ENCODE measurements at places on chromosomes 7 and 10.

DNA sequence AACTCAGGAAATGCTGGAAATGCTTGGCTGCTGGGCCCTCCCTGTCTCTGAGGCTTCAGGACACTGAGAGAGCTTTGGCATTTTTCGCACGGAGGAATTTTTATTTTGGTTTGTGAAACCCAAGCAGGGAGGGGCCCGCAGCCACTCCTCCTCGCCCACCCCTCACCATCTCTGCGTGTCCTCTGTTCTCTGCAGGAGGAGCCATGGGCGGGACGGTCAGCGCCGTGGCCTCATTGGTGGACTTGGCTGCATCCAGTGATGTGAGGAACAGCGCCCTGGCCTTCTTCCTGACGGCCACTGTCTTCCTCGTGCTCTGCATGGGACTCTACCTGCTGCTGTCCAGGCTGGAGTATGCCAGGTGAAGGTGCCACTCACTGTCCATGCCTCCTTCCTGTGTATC is 36.8 kb downstream of the SLC29A3 start:
- DNase-seq = no peak

DNA sequence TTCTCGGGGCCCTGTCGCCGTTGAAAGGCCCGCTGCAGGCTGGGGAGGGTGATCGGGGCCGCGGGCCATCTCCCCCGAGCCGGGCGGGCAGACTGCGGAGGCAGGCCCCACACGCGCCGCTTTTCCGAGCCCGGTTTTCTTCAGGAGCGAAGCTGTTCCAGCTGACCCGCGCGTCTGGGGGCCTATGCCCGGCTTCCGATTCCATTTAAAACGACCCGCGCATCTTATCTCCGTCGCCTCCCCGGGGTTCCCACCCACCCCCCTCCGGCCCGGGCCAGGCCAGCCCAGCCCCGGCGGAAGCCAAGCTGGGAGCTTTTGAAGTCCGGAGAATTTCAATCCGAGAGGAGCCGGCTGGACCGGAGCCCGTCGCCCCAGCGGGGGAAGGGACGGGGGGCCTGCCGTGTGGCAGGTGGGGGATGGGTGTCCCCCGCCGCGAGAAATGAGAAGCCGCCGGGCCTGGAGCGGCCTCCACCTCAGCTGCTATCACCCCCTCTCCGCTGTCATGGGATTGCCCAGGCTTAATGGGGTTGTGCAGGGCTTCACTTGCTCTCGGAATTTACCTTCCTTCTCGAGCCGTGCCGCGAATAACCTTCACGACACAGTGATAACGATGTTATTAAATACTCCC is 3.1 kb upstream of the EVX1 start:
- DNase-seq = no peak

- DNase-seq = no peak
Observed at GRCh38 chr10:86851328-86852207, 95.1 kb downstream of the BMPR1A start.

- DNase-seq = no peak
Observed at GRCh38 chr10:101578192-101578591, 9.9 kb downstream of the POLL start.

DNA sequence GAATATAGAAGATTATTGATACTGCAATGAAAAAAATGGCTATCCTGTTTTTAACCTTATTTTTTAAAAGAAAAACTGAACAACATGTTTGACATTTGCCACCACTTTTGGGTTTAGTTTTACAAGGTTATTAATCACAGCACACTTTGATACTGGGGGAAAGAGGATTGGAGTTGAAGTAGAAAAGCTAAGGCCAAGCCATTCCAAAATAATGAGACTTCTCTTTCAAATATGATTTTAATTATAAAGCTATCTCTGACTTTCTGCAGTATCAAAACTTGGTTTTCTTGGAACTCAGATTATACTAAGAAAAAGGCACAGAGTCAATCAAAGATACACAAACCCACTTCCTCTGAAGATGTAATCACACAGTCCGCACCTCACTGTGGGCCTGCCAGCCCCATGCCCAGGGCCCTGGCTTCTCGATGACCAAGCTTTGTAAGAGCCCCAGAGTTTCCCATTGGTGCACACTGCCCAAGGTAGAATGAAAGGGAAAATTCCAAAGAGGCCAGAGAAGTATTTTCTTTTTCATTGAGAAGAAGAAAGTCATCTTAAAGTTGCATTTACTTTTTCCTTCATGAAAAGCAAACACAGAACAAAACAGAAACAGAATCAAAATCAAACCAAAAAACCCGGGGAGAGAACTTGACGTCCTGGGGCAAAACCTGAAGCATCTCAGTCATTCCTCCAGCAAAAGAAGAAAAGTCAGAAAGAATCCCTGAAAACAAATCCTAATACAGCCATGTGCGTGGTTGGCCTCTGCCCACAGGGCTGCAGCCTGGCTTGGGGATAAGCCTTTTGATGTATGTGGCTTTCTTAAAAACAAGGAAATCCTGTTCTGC is 187.7 kb upstream of the KLF6 start:
- no peak for DNase-seq

GRCh38 chr10:85604884-85605283 is 761.7 kb downstream of the GRID1 start:
- DNase-seq = no peak

GRCh38 chr7:103870664-103871063 is 118.8 kb downstream of the RELN start:
- no peak for DNase-seq

DNA sequence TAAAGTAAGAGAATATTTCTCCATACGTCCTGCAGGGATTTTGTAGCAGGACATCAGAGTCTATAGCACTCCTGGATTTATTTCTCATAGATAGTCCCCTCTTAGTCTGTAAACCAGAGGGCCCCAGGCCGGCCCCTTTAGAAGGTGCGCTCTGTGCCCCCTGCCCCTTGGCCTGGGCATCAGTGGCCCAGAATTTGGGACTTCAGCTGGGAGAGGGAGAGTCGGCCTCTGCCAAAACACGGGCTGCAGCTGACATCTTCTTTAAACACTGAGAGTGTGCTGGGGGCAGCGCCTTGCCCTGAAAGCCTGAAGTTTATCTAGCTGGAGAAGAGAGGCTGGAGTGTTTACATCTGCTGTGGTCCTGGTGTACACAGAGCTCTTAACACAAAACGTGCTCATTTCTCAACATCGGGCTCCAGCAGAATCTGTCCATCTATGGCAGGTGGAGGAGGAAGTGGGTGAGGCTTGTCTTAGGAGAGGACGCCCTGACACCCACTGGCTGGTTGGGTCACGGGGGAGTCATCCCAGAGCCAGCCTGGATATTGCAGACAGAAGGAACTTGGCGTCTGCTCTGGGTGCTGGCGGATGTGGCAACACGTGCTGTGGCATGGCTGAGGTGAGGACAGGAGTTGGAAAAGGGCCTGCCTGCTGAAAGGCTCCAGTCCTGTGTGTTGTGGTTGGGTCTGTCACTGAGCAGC is 5.0 kb upstream of the TACR2 start:
- DNase-seq = no peak

- DNase-seq = no peak
Observed at GRCh38 chr7:114678116-114678515, 243.8 kb upstream of the MDFIC start.

- no peak for DNase-seq
Observed at GRCh38 chr10:132322586-132323048, 9.4 kb upstream of the LRRC27 start.

Measured in stimulated activated CD8-positive, alpha-beta memory T cell treated with anti-CD3 and anti-CD28 coated beads, Interleukin-7, amount 100 ng/mL, for 24 hours (primary cell).